Breast epithelium (tissue), 4 donors: ENCODE measurements at places on chromosomes 16 and 17. TPM values are rescaled to one million over a fixed set of nuclear protein-coding genes. Genes with fewer than 3 reads are reported as not detected.

DNA sequence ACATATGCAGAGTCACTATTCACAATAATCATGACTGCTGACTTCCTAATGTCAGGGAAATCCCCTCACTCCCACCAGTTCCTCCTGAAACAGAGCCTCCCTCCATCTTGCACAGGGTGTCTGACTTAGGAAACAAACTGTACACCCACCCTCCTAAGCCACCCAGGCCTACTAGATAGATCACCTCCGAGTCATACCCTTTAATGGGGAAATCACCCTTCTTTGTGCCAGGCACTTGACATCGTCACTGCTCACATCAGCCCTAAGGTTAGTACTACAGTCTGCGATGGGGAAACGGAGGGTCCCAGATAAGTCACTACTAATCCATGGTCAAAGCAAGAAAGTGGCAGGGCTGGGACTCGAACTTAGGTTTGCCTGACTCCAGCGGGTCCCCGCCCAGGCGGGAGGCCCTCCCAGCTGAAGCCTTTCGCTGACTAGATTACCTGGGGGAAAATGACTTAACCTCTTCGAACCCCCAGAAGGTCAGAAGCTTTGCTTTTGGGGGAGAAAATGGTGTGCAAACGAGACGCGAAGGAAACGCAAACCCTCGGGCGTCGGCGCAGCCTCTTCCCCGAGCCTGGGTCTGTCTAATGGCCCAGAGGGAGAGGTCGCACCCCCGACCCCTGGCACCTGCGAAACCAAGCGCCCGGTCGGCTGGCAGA lies 3.4 kb upstream of the MLLT6 start:
- peak overlapping the region; percentile 81 for H3K4me3 ChIP-seq
- no peak for DNase-seq
- peak overlapping the region; percentile 96 for H3K27ac ChIP-seq

- no peaks in the 10 kb centered on the region for H3K27me3 ChIP-seq
- no peak overlapping the region for H3K4me3 ChIP-seq
- H3K27ac ChIP-seq: no peak overlapping the region
- no peaks in the 10 kb centered on the region for H3K36me3 ChIP-seq
- DNase-seq: no peak
These were observed 87.2 kb upstream of the PLEKHM1 start for GRCh38 chr17:45577571-45578279.

DNA sequence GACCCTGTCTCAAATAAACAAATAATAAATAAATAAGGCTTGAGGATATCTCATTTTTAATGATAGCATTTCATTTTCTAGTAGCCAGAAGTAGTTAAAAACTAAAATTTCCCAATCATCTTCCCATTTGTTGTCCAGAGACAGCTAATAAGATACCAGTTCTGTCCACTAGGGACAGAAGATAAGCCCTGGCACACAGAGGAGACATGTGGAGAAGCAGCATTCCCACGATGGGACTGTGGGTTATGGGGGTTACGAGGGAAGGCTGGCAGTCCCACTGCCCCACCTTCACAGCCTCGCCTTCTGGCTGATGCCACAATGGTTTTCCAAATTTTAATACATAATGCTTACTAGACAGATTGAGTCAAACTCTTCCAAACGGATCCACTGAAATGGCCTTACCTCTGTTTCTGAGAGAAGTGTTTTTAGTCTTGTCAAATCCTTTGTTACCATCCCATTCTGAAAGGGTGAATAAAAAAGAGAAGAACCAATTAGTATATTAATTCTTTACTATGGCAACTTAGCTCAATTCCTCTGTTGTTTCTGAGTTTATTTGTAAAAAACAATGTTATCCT lies 44.2 kb downstream of the HELZ start:
- no peak overlapping the region for H3K4me3 ChIP-seq
- no peak overlapping the region for H3K27ac ChIP-seq
- H3K36me3 ChIP-seq: peaks cover 17% of the 10 kb centered on the region
- H3K27me3 ChIP-seq: no peaks in the 10 kb centered on the region
- DNase-seq: no peak

DNA sequence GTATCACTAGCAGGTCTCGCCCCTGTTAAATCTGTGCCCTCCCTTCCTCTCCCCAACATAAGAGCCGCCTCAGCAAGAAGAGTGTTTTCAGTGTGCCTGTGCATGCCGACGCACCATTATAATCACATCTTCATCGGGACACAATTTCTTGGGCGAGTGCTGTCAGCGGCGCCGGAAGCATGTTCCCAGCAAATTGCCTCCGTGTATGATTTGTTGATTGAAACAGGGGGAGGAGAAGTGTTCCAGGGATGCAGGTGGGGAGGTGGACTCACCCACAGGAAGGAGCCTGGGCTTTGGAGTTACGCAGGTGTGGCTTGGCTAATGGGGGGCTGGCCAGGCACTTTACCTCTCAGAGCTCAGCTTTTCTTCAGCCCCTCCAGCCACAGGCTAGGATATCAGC lies 53.6 kb downstream of the SPACA3 start:
- no peaks in the 10 kb centered on the region for H3K4me1 ChIP-seq
- H3K27me3 ChIP-seq: no peaks in the 10 kb centered on the region
- no peaks in the 10 kb centered on the region for H3K36me3 ChIP-seq
- H3K4me3 ChIP-seq: no peak overlapping the region

- no peak overlapping the region for H3K4me3 ChIP-seq
- H3K27me3 ChIP-seq: no peaks in the 10 kb centered on the region
- H3K4me1 ChIP-seq: no peaks in the 10 kb centered on the region
- H3K36me3 ChIP-seq: no peaks in the 10 kb centered on the region
- no peak for DNase-seq
- no peak overlapping the region for H3K27ac ChIP-seq
These were observed 16.8 kb downstream of the CPD start for GRCh38 chr17:30395398-30396022.

DNA sequence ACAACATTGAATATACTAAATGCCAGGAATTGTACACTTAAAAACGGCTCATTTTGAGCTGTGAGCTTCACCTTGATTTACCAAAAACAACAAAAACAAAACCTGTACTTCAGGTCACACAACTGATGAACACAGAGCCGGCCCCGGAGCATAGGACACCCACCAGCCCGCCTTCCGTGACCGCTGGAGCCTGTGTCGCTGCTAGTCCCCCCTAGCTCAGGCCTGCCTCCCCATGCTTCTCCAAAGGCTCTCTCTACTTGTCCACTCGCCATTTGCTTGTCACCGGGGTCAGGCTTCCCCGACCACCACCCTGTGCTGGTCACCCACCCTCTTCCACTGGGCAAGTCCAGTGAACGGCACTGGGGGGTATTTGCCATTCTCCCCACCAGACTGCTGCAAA lies 113.8 kb upstream of the TNRC6C start:
- H3K4me3 ChIP-seq: no peak overlapping the region
- H3K27ac ChIP-seq: no peak overlapping the region

GRCh38 chr17:33704856-33705255 lies 411.8 kb upstream of the ASIC2 start:
- peaks cover 25% of the 10 kb centered on the region for H3K27me3 ChIP-seq
- no peak overlapping the region for H3K27ac ChIP-seq
- DNase-seq: no peak
- H3K36me3 ChIP-seq: no peaks in the 10 kb centered on the region

GRCh38 chr17:29240477-29240876 lies 6.2 kb upstream of the CRYBA1 start:
- no peak for DNase-seq
- H3K36me3 ChIP-seq: no peaks in the 10 kb centered on the region
- no peak overlapping the region for H3K4me3 ChIP-seq
- H3K4me1 ChIP-seq: no peaks in the 10 kb centered on the region
- H3K27ac ChIP-seq: no peak overlapping the region
- no peaks in the 10 kb centered on the region for H3K27me3 ChIP-seq

Gene TSPOAP1
- total RNA-seq: 42.1 TPM

Gene OR4D1
- total RNA-seq: not detected

Gene CLEC3A
- 0.66 TPM for total RNA-seq
